ENCODE measurements at places on chromosomes 6 and 20.

DNA sequence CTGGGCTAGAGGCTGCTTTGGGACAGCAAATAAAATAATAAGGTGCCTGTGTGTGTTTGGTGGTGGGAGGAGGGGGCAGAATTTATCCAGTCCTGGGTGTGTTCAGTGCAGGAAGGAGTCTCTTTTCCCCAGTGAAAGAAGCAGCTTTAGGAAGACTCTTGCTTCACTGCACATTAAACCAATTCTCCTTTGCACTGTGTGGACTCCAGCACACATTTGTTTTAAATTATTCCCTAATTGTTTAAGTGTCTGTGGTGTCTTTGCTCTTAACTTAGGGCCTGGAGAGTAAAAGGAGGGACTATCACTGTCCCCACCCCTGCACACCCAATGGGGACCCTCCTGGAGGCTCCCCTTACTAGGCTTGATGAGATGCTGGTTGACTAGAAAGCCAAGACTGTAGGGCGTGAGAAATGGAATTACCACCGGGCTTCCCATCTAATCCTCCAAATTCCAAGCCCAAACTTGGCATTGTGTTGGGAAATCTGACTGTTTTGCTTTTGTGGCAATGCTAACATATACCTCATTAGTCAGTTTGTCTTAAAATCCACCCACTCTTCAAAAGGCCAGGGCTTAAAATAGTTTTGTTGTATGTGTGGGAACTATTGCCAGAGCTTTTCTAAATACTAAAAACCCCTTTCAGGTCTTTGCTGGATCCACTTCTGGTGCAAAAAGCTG, 13.5 kb upstream of the DAAM2 start:
- DNase-seq: no peak

DNA sequence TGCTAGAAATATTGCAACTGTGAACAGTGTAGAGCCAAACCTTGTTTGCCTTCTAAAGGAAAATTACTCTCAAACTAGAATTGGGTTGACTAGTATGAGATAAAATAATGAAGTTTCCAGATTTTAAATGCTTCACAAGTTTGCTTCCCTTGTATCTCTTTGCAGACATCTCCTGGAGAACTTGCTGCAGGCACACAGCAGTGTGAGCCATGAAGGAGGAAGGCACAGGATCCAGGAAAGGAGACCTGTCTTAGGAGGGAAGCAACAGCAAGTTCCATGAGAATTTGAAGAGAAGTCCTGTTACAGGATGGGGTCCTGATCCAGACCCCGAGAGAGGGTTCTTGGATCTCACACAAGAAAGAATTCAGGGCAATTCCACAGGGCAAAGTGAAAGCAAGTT, 115.9 kb downstream of the BMP7 start:
- DNase-seq: no peak

DNA sequence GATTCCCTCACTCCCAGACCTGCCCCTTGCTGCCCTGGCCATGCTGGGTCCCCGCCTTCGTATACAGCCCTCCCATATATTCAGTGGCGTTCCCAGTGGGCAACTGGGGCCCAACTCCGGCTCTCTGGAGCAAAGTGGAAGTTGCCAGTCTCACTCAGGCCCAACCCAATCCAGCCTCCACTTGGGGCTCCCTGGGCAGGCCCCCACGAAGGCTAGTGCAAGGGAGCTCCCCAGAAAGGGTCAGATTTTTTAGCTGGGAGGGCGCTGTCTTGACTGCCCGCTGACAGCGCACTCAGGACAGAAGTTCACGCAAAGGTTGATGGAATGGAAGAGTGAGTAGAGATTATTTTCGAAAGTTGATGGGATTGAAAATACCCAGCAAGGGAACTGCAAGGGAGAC, 5.9 kb downstream of the TP53TG5 start:
- DNase-seq: no peak

GRCh38 chr6:163494279-163494727, 79.8 kb downstream of the QKI start:
- no peak for DNase-seq

GRCh38 chr20:15058841-15059240, 721.4 kb upstream of the FLRT3 start:
- DNase-seq: no peak

DNA sequence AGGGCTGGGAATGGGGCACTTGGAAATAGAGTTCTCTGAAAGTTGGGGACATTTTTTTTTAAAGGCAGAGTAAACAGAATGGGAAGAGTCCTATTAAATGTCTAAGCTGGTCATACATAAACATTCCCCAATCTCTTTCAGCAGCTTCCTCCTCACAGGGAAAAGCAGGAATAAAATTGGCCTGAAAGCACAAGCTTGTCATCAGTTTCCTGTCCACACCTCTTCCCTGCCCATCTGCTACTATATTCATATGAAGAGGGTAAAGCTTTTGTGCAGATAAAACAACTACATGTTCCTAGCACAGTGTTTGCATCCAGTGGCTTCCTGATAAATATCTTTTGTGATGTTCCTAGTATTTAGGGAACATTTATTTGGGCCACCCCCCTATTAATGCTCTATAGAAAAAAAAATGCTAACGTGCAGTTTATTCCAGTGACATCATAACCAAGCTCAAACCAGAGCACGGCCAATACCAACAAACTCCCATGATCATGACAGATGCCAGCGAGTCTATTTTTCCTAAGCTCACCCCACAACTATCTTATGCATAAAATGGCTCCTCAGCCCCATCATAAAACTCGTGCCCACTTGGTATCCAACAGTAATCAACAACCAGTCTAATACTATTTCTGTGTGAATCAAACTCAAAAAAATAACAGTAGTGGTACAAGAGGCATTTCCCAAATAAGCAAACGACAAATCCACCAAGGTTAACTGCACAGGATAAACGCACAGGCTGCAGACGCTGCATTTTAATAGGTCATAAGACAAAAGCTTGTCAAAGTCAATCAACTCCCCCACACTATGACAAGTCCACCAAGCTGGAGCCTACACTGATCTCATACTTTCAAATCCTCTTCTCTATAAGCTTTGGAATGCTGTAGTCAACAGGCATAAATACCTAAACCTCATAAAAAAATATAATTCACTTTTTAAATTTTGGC, 95.3 kb downstream of the EPB41L2 start:
- DNase-seq: peak; percentile 82

- no peak for DNase-seq
Measured at GRCh38 chr6:90460051-90460450, 126.8 kb downstream of the MAP3K7 start.

GRCh38 chr20:48769069-48769983, 58.5 kb downstream of the PREX1 start:
- DNase-seq: no peak

- no peak for DNase-seq
Measured at GRCh38 chr6:104843229-104843628, 16.5 kb downstream of the HACE1 start.

GRCh38 chr6:79872986-79873385, 74.4 kb downstream of the ELOVL4 start:
- DNase-seq: no peak

GRCh38 chr6:34384321-34385153, 7.9 kb downstream of the NUDT3 start:
- DNase-seq: no peak

DNA sequence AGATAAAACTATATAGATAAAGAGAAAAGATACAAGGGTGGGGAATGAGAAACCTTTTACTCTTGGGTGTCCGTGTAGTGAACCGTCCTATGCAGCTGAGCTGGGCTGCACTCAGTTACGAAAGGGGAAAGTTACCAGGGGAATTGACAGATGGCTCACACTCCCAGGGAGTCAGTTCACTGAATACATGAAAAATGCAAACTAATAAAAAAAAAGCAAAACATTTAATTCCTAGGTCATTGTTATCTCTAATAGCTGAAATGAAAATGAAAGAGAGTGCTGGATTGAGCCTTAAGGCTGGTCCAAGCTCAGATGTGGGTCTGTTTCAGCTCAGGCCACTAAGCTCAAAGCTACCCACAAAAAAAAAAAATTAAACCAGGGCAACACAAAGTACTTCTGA, 138.0 kb downstream of the THBS2 start:
- DNase-seq: no peak

GRCh38 chr20:52076164-52076563, 115.4 kb downstream of the ZFP64 start:
- peak; percentile 60 for DNase-seq

DNA sequence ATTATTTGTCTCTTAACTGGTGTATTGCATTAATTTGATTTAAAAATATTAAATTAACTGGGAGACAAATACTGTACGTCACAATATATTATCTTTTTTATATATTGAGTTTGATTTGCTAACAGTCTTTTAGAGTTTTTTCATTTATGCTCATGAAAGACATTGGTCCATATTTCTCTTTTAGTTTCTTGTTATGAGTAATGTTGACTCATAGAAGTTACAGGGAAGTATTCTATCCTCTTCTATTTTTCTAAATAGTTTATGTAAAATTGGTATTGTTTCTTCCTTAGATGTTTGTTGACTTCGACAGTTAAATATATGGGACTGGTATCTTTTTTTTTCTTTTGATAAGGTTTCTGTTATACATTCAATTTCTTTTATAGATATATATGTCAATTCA, 1115.6 kb upstream of the CITED2 start:
- DNase-seq: no peak

- DNase-seq: no peak
Measured at GRCh38 chr6:110432285-110432900, 17.0 kb upstream of the DDO start.

GRCh38 chr20:50710492-50711063, 19.2 kb upstream of the RIPOR3 start:
- DNase-seq: no peak

DNA sequence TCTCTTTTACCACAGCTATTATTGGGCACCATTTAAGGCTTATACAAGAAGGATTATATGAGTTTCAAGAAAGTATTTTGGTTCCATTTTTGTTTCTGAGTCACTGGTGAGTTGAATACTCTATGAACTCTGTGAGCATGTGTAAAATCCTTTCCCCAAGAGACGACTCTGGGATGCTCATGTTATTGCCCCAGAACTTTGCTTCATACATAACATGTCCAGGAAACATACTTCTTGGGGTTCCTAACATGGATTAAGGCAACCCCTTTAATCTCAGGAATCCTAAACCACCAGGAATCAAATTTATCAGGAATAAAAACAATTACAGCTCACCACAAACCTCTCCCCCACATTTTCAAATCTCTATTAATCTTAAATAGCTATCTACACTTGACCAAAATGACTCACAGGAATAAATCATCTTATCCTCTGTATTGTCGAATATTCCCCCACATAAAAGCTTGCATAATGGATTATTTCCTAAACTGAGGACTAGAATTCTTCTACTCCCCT, 117.5 kb upstream of the COL21A1 start:
- DNase-seq: no peak

GRCh38 chr6:121823437-121823851, 388.0 kb downstream of the GJA1 start:
- DNase-seq: peak; percentile 21

- DNase-seq: no peak
Measured at GRCh38 chr20:57664924-57665588, 44.8 kb downstream of the PMEPA1 start.

DNA sequence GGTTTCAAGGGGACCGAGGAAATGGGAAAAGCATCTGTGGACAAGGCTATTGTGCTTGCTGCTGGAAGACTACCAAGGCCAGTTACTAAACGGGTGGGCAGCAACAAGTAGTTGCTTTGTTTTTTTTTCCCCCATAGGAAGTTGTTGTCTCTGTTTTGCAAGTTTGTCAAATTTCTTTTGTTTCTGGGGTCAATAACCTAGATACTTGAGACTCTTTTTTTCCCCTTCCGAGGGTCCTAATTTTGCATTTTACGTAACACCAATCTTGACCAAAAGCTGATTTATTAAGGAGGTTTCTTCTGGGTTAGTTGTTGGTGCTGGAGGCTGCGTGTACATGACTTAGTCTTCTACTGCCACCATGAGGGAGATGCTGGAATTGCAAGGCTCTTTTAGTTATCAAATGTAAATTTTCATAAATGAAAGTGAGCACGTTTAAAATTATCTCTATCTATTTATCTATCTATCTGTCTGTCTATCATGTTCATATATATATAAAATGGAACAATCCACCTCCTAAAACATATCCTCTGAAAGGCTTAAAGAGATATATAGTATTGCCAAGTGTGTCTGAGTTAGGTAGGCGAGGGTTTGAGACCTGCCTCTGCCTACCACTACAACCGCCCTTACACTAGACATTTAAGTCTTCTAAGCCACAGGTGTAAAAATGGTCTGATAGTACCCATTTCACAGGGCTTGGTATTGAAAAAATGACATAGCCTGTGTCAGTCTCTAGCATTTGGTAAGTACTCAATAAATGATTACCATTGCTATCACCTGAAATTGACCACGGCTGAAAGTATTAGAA, 60.2 kb downstream of the GCLC start:
- peak; percentile 89 for DNase-seq

- peak; percentile 50 for DNase-seq
Measured at GRCh38 chr20:38878866-38879265, 47.4 kb upstream of the FAM83D start.

DNA sequence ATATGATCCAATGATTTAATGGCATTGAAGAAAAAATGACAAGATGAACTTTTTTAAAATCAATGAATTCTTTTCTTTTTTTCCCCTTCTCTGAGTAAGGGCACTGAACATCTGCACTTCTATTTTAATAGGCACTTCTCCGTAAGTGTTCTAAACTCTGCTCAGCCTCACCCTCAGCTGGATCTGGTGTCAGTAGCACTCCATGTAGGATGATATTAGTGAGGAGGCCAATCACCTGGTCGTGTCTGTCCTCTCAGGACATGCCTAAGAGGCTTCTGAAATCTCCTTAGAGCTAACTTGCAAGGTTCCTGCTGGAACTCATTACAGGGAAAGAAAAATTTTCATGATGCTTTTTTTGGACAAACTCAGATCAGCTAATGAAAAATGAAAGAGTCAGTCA, 148.6 kb upstream of the MLIP start:
- DNase-seq: no peak

DNA sequence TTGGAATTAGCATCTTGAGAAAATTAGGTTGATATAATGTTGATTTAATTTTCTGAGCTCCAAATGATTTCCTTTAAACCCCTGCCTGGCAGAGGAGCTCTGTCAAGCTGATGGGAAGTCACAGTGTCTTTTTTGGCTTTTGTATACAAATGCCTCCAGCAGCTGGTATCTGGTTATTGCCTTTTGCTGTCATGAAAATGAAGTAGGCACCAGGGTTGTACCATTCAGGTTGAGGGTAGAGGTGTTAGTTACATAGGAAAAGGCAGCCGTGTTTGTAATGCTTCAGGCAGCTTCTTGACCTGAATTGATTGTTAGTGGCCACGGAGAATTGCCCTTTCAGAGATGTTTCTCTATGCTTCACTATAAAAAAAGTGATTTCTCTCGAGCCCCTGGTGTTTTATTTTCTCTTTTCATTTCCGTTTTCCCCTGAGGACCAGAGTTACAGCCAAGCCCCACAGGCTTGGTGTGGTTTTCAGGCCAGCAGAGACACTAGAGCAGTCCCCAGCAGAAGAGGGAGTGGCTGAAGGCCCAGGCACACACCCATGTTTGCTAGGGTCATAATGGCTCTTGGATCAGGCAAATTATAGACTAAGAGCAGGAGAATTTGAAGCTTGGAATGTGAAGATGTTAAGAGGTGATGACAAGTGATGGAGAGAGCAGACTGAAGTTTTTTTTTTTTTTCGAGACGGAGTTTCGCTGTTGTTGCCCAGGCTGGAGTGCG, 21.6 kb downstream of the CMTR1 start:
- DNase-seq: no peak

Data from lung (tissue), 17 donors.